ENCODE measurements at places on chromosomes 6 and 20.

GRCh38 chr6:37516076-37516919 lies 16.6 kb upstream of the CCDC167 start:
- no peak for DNase-seq

DNA sequence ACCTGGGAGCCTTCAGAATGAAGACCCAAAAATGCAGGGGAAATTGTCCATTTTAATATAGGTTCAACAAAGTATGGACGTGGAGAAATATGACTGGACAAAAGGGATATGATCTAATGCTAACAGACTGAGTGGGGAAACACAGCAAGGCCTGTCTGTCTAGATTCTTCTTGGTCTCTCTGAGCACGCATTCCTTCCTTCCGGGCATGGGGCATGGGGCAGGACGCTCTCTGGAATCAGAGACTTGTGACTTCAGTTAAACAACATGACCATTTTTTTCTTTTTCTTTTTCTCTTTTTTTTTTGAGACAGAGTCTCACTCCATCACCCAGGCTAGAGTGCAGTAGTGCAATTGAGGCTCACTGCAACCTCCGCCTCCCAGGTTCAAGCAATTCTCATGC lies 31.9 kb downstream of the ZBTB2 start:
- DNase-seq, result no peak

GRCh38 chr6:129133770-129134192 lies 250.8 kb downstream of the LAMA2 start:
- peak; percentile 63 for DNase-seq

DNA sequence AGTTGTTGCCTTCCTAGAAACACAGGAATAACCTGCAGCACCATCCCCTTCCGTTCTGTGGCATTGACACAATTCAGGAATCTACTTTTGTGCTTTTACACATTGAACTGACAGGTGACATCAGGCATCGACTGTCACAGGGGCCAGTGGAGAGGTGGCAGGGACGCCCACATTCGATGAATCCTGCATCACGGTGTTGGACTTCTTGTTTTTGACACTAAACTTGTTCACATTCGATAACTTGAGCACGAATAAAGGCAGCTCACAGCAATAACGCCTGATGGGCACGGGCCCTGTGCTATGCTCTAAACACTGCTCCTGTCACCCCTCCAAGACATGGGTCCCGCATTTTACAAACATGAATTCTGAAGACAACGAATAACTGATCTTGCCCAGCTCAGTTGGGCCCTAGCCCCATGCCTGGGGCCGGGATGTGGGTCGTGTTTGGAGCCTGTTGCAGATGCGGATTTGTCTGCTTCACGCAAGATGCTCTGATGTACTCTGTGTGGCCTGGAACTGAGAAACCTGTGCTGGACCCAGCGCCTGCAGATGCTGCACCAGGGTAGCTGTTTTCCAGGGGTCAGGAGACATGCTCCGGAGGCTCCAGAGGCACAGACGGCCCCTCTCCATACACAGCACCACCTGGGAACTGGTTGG lies 75.7 kb downstream of the TTLL2 start:
- DNase-seq, result no peak
